ENCODE measurements at places on chromosomes 5 and 9.

GRCh38 chr5:176884571-176884890, 14.6 kb downstream of the HK3 start:
- DNase-seq, result no peak

DNA sequence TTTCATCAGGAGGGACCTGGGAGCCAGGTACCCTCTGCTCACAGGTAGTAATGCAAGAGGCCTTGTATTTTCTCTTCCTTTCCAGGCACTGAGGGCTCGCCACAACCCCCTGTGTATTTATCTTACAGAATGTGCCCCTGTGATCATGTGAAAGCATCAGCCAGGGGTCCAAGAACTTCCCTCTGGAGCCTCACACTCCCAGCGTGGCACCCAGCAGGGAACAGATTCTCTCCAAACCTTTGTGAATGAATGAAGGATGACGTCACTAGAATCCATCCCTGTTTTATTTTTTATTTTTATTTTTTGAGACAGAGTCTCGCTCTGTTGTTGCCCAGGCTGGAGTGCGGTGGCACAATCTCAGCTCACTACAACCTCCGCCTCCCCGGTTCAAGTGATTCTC, 107.3 kb upstream of the IER5L start:
- DNase-seq, result no peak

- no peak for DNase-seq
Observed at GRCh38 chr9:103362986-103363385, 367.9 kb downstream of the CYLC2 start.

GRCh38 chr5:80437326-80437725, 29.5 kb downstream of the ZFYVE16 start:
- no peak for DNase-seq

DNA sequence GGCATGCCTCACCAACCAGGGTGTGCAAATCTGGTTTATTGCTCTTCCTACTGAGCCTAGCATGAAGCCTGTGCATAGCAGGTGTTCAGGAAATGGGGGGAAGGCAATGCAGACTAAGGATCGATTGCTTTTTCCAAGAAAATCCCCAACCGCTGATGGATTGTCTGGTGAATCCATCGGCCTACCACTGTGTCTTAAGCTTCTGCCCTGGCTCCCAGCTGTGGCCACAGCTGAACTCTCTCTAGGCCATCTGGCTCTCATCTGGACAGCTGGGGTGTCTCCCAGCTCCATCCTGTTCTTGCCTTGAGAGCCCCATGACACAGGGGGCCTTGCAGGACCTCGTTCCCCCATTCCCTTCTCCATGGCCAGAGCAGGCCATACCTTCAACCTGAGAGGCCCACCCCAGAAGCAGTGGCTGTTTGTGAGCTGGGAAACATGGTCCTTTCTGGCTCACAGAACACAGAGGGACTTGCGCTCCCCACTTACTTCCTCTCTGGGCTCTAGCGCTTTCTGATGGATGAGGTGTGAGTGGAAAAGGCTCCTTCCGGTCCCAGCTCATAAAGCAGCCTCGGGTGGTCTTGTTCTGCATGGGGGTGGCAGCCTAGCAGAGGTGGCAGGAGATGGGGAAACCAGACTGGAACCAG, 41.8 kb downstream of the COL27A1 start:
- no peak for DNase-seq

DNA sequence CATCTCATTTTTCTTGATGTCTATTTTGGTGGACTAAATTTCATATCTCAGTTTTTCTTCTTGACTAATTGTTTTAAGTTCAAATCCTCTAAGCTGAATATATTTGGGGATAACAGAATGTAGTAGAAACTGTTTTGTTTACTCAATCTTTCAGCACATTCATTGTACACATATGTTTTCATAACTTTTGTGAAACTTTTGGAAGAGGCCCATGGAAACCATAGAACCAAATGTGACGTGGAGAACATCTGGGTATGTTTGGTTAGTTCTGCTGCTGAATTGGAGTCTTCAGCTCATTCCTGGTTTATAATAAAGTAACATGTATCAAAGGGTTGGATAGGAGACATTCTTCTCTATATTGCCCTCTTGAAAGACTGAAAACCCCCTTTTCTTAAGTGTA, 88.4 kb downstream of the CCDC171 start:
- no peak for DNase-seq

DNA sequence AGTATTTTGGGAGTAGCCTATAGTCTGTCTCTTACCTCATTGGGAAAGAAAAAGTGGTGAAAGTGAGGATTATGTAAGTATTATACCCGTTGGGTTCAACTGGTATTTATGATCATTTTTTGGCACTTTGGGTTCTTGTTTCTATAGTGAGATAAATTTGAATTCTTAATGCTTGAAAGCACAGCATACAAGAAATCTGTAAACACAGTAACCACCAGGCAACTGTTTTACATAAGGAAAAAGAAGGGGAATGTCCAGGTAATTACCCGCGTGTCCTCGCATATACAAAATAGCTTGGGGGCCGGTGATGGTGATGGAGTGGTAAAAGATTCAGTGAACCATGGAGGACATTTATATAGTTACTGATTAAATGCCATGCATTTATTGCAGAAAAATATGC, 60.5 kb downstream of the BASP1 start:
- no peak for DNase-seq

DNA sequence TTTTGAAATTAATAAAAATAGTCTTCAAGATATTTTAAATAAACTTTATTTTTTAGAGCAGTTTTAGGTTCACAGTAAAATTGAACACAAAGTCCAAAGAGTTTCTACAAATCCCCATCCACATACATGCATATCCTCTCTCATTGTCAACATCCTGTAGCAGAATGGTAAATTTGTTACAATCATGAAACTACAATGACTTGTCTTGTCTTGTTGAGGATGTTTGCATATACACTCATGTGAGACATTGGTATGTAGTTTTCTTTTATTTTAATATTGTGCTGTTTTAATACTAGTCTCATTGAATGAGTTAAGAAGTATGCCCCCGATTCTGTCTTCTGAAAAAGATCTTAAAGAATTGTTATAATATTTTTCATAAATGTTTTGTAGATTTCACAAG, 447.0 kb upstream of the EDIL3 start:
- no peak for DNase-seq

GRCh38 chr9:113803811-113804589, 72.1 kb upstream of the ZNF618 start:
- no peak for DNase-seq

- no peak for DNase-seq
Observed at GRCh38 chr5:71633255-71634155, 46.4 kb downstream of the MCCC2 start.

DNA sequence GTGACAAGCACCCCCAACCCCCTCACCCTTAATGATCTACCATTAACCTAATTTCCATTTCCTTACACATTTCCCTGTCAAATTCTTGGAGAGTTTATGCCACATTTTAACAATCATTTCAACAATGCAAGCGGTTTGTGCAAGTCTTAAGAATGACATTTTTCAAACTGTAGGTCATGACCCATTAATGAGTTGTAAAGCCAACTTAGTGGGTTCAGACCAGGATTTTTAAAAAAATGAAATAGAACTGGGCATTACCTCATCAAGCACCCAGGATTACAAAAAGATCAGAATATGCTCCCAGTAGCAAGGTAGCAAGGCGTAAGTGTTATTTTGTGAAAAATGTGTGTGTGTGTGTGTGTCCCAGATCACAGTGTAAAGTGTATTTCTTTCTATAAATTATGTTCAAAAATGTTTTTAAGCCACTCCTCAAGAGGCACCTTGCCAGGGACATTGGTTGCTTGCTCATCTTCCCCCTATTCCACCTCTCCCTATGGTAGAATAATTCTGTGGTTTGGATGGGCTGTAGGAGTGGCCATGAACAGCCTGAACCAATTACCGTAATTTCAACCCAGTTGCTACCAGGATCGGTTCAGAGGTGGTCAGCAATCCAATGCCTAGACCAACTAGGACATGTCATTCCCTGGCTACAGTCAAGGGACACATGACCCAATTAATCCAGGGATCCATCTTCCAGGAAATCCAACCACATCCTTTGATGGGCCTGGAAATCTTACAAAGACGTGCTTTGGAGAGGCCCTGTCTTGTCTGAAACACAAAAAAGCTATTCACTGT, 14.4 kb upstream of the TGFBR1 start:
- no peak for DNase-seq

GRCh38 chr5:3181671-3182070, 414.0 kb upstream of the IRX1 start:
- DNase-seq, result no peak

- no peak for DNase-seq
Observed at GRCh38 chr9:89863141-89863540, 258.3 kb downstream of the GADD45G start.

GRCh38 chr9:89822996-89823395, 218.2 kb downstream of the GADD45G start:
- no peak for DNase-seq

GRCh38 chr5:173648308-173648866, 31.9 kb upstream of the BOD1 start:
- no peak for DNase-seq

- no peak for DNase-seq
Observed at GRCh38 chr9:112655668-112656067, 62.2 kb downstream of the INIP start.

DNA sequence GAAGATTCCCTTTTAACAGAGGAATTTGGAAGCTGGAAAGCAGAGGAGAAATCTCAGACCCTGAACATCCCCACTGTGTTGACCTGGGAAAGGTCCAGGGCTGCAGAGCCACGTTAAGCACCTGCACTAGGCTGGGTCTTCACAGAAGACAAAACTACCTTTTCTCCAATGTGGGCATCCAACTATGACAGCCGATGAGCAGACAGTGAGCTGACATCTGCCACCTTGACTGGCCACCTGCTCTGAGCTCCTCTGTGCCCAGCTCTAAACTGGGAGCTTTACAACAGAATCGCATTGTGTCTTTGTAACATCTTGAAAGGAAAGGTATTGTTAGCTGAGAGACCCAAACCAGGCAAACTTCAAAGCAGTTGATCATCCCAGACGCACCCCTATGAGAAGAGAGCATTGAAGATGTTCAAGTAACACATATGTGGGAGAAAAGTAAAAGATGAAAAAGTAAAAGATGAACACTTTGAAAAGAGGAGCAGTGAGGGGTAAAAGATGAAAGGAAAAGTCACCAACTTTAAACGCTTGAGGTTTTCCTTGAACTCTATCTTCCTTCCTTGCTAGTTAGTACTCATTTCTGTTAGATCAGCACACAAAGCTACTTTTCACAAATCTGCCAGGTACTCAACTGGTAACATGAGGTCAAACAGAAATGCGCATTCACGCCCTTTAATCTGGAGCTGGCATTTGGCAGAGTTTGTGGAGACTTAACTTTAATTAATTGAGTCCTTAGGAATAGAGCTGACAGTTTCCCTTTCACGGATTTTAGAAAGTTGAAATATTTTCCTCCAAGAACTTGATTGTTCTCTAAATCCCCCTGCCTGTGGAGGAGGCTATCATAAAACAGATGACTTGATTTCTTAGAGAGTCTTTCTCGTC, 53.2 kb upstream of the CTXN3 start:
- DNase-seq, result no peak

Data from T-helper 9 cell (primary cell).